ENCODE measurements at places on chromosomes 3 and 15.
A peak's percentile ranks its signal among the peaks of the same experiment; 100 is the strongest.

GRCh38 chr3:142586803-142587406 is 8.4 kb upstream of the ATR start:
- peak; percentile 81 for DNase-seq

- no peak for DNase-seq
Measured at GRCh38 chr15:84821501-84822021, 4.4 kb downstream of the ALPK3 start.

DNA sequence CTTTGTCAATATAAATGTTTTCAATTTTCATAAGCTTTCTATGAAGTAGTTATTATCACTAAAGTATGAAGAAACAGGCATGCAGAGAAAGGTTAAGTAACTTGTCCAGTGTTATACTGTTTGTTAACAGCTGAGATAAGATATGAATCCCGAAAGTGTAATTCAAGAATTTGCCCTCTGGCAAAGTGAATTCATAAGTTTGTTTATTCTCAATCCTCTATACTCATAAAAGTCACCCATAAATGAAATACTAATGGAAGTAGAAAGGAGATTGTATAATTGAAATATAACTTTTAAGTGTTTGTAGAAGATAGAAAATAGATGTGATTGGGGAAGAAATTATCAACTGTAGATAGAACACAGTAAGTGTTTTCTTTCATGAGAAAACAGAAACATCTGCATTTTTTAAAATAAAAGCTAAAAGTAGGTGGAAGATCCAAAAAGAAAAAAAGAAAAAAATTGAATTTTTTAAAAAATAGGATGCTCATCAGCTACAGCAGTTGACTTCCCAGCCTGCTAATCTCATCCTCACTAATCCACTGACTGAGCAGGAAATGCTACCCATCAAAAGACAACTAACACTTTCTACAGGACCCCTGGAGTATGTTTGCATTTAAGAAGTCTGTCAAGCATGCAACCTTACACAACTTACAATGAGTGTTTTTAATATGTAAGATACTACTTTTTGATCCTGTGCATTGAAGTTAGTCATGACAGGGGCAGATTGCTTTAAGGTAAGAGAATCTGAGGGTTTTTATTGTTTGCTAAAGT is 878.1 kb downstream of the SI start:
- DNase-seq, result no peak

DNA sequence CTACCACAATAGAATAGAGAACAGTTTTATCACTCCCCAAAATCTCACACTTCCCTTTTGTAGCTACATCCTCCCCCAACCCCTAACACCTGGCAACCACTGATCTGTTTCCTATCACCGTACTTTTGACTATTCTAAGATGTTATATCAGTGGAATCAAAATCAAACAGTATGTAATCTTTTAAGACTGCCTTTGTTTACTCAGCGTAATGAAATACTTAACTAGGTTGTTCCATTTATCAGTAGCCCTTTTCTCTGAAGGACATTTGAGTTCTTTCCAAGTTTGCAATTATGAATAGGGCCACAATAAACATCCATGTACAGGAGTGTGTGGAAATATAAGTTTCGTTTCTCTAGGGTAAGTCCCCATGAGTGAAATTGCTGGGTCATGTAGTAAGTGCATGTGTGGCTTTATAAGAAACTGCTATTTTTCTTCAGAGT is 372.3 kb downstream of the SV2B start:
- no peak for DNase-seq

DNA sequence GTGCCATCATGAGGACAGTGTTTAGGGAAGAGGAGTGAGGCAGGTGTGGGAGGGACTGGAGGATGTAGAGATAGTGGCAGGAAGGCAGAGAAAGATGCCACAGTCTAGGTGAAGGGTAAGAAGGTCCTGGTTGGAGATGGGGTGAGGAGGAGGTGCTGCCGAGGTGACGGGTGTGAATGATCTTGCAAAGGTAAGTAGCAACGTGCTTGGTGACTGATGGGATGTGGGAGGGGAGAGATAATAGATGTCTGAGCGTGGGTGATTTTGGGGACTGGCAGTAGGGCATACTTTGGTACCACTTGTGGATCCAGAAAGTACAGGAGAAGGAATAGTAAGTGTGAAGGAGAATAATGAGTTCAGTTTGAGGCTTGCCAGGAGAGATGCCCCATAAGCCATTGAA is 27.2 kb downstream of the EPHB3 start:
- DNase-seq, result no peak

DNA sequence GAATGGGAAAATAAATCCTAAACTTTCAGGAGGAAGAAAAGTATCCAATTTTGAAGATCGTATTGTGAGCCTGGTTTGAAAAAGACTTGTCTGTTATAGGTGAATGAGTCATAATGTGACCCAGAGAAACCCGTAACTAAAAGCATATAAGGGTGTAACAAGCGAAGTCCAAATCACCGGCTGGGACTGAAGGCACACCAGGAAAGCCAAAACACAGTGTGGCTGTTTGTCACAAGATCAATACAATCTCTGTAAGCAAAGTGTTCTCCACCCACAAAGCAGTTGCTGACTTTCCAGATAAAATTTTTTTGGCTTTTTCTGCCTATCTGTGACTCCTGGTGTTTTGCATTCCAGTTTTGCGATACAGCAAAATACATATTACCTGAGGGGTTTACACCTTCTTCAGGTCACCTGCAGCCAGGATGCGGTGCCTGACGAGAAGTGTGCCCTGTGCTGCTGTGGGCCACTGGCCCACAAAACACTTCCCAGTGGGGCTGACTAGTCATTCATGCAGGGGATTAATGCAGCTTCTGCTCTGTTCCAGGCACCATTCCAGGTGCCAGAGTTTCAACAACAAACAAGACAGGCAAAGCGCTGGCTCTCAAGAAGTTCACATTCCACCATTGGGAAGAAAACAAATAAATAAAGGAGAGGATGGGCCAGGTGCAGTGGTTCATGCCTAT is 14.4 kb downstream of the HES1 start:
- DNase-seq, result no peak

DNA sequence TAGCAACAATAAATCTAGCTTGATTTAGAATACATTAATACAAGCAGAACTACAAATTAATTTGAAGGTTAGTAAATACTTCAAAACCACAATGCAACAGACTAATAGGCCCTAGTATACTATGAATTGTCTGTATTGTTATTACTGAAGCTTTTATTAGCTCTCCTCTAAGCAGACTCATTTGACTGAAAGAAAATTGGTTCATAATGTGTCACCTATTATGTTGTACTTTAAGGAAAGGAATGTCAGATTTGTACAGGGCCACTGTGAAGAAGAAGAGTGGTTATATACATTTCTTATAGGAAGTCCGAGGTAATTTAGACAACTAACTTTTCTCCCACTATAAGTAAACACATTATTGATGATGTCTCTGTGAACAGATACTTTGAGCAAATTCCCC is 954.5 kb downstream of the ZPLD1 start:
- no peak for DNase-seq

GRCh38 chr15:91864664-91865063 is 11.2 kb downstream of the SLCO3A1 start:
- DNase-seq, result no peak

GRCh38 chr15:90982135-90982534 is 12.2 kb downstream of the PRC1 start:
- DNase-seq, result peak; percentile 48

- peak; percentile 69 for DNase-seq
Measured at GRCh38 chr15:98658831-98659699, 10.7 kb downstream of the IGF1R start.

- DNase-seq, result no peak
Measured at GRCh38 chr3:186321746-186322145, 40.3 kb downstream of the DGKG start.

DNA sequence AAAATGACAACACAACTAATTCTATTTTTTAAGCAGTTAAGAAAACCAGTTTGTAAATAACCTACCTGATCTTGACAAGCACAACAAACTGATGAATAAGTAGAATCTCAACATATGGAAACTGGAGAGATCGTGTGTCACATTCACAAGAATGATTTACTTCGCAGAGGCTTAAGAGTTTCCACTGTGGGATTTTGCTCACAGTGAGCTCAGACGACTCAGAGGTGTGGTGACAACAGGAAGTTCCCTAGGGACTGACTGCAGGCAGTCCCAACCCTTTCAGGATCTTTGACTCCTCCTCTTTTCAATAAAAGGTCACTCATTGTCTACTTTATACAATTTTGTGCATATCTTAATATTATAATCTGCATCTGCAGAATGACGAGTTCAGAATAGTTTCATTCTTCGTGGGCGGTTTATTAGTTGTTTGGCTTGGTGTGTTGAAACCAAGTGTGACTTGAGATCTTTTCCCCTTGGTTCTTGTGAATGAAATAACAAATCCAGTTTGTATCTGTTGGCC is at the start of gene LIPH:
Gene LIPH (minus strand): TSS at position 231 of the 520 bp plus-strand sequence. CDS start 117 bp downstream, at position 114.
- no peak for DNase-seq

GRCh38 chr3:150385296-150386242 is 22.5 kb upstream of the TSC22D2 start:
- no peak for DNase-seq

GRCh38 chr3:58645726-58646125 is 20.8 kb downstream of the FAM3D start:
- no peak for DNase-seq

DNA sequence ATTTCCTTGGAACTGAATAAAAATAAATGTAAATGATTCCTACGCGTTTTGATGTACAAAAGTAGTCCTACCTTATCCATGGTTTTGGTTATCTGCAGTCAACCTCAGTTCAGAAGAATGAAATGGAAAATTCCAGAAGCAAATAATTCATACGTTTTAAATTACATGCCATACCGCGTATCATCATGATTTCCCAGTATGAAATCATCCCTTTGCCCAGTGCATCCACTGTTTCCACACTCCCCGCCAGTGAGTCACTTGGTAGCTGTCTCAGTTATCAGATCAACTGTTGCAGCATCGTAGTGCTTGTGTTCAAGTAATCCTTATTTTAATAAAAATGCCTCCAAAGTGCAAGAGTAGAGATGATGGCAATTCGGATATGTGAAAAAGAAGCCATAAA is 9.1 kb upstream of the MFSD1 start:
- peak; percentile 89 for DNase-seq

DNA sequence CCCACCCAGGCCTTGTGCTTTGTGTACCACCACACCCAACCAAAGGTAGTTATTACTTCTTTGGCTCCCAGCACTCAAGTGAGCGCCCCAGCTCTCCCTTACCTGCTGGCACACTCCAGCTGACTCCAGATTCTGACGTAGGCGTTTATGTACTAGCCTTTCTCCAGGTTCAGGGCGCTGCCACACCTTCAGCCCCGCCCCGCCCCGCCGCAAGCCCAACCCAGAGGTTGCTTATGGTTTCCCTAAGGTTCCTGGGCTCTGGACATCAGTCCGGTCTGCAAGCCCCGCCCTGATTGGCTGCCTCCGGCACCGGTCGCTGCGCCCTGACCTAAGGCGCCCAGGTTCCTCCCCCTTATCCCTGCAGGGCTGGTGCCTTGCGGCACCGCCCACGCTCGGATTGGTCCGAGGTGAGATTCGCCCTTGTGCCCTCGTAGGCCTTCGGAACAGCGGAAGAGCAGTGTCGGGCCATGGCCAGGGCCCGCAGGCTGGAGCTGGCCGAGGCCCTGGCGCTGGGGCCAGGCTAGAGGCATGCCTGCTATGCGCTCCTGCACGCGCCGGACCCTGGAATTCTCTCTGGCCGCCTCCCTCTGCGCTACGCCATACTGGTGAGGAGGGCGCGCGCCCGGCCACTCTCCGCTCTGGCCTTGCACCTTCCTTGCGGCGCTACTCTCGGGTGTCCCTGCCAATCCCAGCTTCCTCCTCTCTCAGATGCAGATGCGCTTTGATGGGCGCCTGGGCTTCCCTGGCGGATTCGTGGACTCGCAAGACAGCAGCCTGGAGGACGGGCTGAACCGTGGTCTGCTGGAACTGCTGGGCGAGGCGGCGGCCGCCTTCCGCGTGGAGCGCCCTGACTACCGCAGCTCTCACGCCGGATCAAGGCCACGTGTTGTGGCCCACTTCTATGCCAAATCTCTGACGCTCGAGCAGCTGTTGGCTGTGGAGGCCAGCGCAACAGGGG is 19.8 kb upstream of the NUDT16 start:
- DNase-seq, result peak; percentile 23

DNA sequence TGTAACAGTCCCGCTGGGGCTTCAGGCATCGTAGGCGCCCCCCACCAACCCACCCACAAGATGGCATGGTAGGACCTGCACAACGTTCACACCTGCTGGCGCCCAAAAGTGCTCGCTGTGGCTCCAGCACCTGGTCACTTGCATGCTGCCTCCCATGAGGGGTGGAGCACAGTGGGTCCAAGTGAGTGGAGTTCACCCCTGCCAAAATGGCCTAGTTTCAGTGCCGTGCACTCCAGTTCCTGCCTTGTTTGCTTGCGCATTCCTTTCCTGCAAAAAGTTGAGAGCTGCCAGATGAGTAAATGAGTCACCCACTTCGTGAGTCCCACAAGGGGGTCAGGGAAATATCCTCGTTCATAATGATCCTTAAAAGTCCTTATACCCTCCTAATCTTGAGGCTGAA is 788.7 kb upstream of the DPPA4 start:
- no peak for DNase-seq

GRCh38 chr15:38530113-38530512 is 34.5 kb downstream of the RASGRP1 start:
- DNase-seq, result no peak

DNA sequence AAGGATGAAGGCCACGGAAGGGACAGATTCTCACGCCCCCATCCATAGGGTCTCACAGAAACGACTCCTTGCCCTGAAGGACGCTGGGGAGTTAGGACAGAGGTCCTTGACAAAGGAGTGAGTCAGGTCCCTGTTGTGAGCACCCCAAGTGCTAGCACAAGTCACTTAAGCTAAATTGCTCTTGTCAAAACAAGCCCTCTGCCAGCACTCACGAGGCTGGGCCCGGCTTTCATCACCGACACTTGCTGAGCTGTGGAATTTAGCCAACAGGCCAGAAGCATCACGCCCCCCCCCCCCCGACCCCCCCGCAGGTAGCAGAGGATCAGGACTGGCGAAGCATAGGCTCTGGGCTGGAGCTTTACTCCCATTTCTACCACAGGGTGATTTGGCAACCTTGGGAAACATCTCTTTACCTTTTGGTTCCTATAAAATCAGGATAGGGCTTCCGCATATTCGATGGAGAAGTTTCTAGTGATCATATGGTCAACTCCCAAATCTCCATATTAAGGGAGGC is 75.4 kb downstream of the ADCY5 start:
- no peak for DNase-seq

- DNase-seq, result no peak
Measured at GRCh38 chr3:86594838-86595237, 396.1 kb downstream of the VGLL3 start.

- DNase-seq, result no peak
Measured at GRCh38 chr15:69916169-69916785, 181.4 kb downstream of the TLE3 start.

DNA sequence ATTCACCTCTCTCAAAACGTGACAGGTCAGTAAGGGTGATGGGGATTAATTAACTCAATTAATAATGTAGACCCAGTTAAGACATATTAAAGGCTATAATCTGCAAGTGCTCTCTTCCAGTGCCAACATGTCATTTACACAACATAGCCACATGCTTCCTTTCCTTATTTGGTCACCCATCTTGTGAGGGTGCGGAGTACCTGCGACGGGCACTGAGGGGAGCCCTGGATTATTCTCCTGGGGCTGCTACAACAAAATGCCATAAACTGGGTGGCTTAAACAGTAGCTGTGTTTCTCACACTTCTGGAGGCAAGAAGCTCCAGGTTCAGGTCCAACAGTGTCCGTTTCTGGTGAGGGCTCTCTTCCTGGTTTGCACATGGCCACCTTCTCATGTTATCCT is 157.4 kb upstream of the LRTM1 start:
- DNase-seq, result no peak
